NCI-H748 treated with DMSO at 0.1 percent for 48 hours (cell line): ENCODE measurements at places on chromosomes 1 and 21.

GRCh38 chr1:241482761-241483250 is 36.7 kb downstream of the FH start:
- no peak for DNase-seq

- no peak for DNase-seq
Observed at GRCh38 chr1:210830034-210831028, 303.6 kb downstream of the KCNH1 start.

DNA sequence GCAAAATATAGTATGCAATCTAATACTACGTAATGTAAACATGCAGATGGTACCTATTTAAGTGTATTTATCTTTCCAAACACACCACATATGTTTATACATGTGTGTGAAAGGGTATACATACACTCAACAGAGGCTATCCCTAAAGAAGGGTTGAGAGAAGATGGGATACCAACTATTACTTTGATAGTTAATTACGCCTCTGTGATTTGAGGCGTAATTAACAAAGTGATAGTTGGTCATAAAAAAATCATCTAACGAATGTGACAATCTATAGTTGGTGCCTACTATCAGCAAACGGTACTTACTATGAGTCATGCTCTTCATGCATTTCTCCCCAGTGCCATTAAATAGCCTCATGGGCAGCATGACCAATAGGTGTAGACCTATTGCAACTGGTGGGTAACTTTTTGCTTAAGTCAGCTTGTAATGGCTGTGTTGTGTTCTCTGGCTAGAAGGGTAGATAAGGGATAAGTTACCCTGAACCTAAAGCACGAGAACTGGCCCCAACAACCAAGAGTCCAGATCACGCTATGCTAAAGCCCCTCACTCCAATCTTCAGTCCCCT is 15.3 kb downstream of the RCAN1 start:
- DNase-seq = peak; percentile 93

- no peak for DNase-seq
Observed at GRCh38 chr1:113275083-113275482, 115.2 kb upstream of the MAGI3 start.

DNA sequence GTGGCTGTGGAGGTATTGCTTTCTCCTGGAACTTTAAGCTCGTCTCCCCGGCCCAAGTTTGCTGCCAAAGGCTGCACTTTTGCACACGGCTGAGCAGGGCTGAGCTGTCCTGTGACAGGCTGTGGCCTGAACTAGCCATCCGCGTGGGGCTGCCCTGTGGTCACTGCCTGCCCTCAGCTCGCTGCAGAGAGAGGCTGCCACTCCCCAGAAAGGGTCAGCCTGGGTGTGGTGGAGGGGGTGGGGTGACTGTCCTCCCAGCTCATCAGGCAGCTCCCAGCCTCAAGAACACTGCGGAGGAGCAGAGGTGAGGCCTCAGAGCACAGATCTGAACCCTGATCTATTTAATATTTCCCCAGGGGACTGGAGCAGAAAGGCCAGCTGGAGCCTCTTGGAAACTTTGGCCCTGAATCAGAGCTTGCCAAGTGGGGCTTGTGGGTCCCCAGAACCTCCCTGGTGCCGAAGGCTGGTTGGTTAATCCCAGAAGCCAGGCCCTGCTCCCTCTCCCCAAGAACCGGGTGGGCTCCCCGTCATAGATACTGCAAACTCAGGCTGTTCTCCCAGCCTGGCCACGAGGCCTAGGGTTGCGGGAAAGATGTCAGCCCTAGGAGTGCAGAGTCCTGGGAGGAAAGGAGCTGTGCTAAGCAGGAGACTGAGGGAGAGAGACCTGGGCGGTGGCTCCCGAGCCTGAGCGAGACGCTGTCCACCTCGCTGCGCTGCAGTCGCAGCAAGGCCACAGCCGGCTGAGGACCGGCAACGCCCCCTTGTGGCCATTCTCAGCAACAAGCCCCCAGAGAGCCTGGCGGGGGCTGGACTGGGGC is 125.1 kb upstream of the IPO9 start:
- peak; percentile 37 for DNase-seq

- DNase-seq = no peak
Observed at GRCh38 chr1:17588048-17588871, 48.8 kb downstream of the ARHGEF10L start.

DNA sequence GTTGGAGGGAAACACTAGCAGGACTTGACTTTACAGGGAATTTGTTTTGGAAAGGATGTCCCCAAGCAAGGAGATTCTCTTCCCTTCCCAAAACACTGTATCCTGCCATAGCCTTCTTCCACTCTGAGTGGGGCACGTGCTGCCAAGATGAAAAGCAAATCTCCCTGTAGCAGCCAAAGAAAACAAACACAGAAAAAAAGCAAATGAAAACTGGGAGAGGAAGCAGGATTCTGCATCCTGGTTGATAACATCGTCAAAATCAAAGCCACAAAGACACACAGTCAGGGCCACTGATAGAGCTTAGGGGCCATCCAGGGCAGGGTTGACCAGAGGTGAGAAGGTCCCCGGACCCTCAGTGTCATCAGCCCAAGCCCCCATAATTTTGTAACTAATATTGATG is 16.0 kb upstream of the MTARC2 start:
- DNase-seq = no peak

- no peak for DNase-seq
Observed at GRCh38 chr1:236835491-236835890, 40.4 kb downstream of the MTR start.

- DNase-seq = no peak
Observed at GRCh38 chr1:54356680-54357147, 49.5 kb downstream of the SSBP3 start.

DNA sequence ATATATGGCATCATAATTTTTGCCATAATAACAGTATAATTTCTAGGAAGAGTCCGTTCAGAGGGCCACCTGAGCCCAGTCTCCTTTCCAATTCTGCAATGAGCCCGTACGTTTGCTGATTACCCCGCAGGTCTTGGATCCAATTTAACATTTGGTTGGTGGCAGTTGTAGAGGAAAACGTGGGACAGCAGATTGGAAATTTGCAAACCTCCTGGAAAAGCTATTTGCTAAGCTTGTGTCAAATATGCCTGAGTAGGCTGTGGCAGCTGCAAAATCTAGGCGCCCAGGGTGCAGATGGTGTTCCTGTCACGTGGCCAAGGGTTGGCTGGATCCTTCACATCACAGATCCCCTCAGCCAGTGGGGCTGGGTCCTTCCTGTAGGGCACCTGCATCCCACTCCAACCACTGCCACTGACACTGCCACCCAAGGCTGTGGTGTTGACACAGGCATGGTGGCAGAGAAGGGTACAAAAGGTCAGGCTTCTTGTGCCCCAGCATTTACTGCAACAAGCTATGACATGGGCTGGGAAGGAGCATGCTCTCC is 174.8 kb upstream of the SYT6 start:
- no peak for DNase-seq

DNA sequence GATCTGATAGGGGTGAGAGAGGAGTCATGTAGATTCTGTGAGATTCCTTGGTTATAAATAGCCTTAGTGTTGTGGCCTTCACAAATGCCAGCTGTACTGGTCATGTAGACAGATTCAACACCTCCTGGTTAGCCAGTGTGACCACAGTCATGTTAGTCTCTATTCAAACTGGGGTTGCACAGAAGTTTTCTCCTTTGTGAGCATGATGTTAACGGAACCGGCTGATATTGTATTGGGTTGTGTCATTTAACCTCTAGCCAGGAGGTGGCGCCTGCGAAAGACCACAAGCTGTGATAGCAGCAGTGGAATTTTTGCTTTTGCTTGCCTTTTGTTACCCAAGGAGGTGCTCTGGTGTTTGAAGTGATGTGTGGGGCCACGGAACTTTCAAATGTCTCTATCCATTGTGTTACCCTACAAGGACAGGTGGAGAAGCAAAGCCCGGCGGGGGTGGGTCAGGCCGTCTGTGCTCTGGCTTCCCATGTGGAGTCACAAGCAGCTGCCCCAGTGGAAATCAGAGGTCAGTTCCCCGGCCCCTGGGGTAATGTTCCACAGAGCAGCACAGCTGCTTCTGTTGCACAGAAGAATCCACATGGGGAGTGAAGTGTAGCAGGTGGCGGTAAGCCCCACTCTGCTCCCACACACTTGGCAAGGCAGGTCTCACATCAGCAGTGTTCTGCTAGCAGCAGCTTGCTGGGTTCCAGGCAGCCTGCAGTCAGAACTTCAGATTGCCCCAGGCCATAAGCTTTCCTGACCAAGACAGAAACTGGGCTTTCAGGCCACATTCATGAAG is 112.6 kb downstream of the ADAMTS1 start:
- no peak for DNase-seq

DNA sequence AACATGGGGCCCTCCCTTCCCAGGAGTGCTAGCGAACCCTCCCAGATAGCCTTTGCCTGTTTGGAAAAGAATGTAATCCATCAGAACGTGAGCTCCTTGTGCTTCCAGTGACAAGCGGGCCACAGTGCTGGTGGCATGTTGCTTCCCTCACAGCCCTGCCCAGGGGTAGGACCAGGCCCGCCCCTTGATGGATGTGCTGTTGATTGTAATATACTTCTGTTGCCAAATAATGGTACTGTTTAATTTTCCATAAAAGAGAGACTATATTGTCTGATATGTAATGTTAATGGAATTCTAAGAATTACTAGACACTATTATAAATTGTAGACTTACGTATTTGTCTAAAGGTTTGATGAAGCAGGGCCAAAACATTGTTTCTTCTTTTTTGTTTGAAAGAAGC is 16.4 kb downstream of the ATP5PO start:
- DNase-seq = no peak

DNA sequence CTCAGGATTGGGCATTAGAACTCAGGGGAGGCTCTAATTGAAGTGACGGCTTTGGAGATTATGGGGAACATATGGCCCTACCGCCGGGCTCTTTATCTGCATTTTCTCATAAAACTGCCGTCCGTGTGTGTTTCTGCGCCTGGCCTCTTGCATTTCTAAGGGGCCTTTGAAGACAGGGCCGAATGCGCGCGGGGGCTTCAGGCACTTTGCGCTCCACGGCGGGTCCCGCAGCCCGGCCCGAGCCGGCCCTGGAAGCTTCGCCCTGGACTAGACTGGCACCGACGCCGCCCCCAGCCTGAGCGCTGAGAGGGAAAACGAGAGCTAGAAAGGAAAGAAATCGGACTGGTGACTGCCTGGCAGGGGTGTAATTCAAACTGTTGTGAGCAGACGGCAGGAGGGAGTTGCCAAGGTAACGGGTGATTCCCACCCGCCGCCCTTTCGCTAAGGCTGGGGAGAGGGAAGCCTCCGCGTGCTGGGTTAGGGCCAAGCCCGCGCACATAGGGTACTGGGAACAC is 120.7 kb downstream of the LMX1A start:
- peak; percentile 89 for DNase-seq

DNA sequence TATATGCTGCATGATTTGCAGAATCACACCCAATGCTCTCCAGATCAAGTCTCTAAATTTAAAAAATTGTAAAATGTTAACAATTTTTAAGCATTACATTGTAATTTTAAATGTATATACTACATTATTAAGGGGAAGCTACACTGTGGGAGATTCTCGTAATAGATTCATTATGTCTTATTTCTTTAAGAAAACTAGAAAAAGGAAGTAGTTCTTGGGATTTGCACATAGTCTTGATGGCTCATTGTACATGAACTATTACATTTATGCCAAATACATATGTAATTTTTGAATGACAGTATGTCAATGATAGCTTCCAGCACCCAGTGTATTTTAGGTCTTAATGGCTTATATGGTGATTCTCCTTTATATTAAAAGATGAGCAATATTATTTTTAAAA is 250.3 kb downstream of the PTPRC start:
- DNase-seq = no peak

GRCh38 chr21:26453267-26453666 is 119.8 kb downstream of the CYYR1 start:
- no peak for DNase-seq

- peak; percentile 56 for DNase-seq
Observed at GRCh38 chr1:184388971-184389370, 2.1 kb downstream of the C1orf21 start.

- DNase-seq = no peak
Observed at GRCh38 chr1:45470306-45470798, 20.6 kb downstream of the TESK2 start.

GRCh38 chr1:82464362-82465001 is 663.7 kb downstream of the ADGRL2 start:
- no peak for DNase-seq

DNA sequence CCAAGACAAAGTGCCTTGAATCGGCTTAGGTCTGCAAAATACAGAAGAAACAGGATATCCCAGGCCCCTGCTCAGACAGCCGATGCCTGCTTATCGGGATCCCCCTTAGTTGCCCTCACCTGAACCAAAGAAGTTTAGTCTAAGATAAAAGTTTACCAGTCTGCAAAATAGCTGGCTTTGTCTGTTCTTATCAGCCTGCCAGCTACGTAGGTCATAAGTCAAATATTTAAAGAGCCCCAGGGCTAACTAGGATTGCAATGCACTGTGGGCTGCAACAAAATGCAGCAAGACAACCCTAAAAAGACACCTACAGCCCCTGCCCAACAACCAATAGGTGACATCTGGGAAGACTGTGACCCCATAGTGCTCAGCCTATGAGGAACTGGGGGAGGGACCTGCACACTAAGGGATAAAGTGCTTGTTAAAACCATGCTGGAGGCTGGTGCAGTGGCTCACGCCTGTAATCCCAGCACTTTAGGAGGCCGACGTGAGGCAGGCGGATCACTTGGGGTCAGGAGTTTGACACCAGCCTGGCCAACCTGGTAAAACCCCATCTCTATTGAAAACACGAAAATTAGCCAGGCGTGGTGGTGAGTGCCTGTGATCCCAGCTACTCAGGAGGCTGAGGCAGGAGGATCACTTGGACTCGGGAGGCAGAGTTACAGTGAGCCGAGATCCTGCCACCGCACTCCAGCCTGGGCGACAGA is 27.4 kb downstream of the LRRC3 start:
- no peak for DNase-seq

DNA sequence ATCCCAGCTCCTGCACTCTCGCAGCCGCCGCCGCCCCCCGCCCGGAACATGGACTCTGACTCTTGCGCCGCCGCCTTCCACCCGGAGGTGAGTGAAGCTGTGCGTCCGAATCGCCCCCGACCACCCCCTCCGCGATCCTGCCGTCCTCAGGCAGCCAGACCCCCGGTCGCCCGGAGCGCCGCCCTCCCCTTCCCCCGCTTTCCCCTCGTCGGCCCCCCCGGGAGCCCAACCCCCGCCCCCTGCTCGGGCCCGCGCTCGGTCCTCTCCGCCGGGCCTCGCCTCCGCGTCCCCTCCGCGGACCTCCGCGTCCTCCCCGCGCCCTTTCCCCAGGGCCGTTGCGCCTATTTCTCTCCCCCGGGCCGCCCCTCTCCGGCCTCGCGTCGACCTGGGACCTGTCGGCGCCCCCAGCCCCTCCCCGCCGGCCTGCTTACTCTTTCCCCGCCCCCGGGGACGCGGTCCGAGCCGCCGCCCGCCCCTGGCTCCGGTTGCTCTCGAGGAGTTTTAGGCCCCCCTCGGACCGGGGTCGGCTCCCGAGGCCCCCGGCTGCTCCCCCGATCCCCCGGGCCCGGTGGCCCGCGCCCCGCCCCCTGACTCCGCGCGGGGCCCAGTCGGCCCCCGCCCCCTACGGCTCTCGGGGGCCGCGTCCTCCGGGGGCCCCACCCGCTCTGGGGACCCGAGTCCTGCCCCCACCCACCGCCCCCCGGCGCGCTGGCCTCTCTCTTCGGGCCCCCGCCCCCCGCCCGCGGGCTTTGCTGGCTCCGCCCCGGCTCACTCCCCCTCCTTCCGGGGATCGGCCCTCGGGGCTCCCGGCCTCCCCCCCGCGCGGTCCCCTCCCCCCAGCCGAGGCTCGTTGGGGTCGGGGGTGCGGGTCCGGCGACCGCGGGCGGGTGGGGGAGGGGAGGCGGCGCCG is 743 bp downstream of the PHF13 start:
- no peak for DNase-seq

GRCh38 chr1:77825131-77825709 is 45.8 kb downstream of the MIGA1 start:
- peak; percentile 22 for DNase-seq

GRCh38 chr1:200959411-200959921 is 64.0 kb downstream of the KIF21B start:
- no peak for DNase-seq

GRCh38 chr1:91273875-91274274 is 130.8 kb downstream of the HFM1 start:
- no peak for DNase-seq
